ENCODE measurements at places on chromosomes 3 and 15.

- no peak for DNase-seq
These were observed 31.3 kb downstream of the SHQ1 start for GRCh38 chr3:72816862-72817355.

GRCh38 chr3:162166543-162166942, 669.9 kb downstream of the OTOL1 start:
- DNase-seq = no peak

- no peak for DNase-seq
These were observed 59.1 kb upstream of the CSTA start for GRCh38 chr3:122265957-122266356.

GRCh38 chr3:68892297-68892696, 40.0 kb downstream of the TAFA4 start:
- DNase-seq = no peak

DNA sequence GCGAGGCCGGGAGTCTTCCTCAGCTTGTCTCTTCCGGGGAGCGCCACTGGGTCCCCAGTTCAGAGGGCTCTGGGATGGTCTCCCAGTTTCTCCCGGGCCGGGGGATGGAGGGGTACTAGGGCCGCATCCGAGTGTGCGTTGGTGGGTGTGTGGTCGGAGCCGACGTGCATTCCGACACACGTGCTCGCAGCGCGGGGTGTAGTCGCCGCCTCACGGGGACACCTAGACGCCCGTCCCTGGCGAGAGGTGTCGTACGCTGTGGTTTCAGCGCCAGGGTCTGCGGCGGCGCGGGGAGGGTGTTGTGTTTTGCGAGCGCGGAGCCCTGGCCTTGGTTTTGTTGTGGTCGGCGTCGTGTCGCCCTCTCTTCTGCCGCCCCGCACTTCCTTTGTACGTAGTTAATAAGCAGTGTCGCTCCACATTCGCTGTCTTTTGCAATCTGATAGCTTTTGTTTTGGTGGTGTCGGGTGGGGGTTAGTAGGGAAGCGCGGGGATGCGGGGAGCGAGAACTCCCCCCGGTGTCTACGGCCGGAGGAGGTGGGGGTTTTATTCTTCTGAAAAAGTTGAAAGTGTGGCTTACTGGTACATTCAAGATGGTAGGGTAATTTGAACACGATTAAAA, 2.2 kb downstream of the IGF1R start:
- DNase-seq = peak; percentile 31

GRCh38 chr3:177647876-177648275, 450.6 kb upstream of the TBL1XR1 start:
- DNase-seq = no peak

DNA sequence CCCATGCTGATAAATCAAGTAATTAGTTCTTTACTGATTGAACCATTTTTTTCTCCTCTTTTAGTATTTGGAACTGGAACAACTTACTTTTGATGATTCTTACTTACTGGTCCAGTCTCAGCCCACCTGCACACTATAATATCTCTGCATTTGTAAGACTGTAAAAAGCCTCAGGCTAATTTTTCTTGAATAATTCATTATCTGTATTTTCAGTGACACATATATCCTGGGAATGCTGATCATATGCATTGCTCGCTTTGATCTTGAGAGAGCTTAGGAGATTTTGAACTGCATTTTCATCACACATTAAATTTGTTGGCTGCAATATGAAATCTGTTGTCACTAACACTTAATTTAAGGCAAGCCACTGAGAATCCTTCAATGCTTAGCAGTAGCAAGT, 760.6 kb downstream of the EDEM1 start:
- no peak for DNase-seq
